ENCODE measurements at places on chromosomes 11 and 22. TPM values are rescaled to one million over a fixed set of nuclear protein-coding genes. Genes with fewer than 3 reads are reported as not detected.
A peak's percentile ranks its signal among the peaks of the same experiment; 100 is the strongest.

DNA sequence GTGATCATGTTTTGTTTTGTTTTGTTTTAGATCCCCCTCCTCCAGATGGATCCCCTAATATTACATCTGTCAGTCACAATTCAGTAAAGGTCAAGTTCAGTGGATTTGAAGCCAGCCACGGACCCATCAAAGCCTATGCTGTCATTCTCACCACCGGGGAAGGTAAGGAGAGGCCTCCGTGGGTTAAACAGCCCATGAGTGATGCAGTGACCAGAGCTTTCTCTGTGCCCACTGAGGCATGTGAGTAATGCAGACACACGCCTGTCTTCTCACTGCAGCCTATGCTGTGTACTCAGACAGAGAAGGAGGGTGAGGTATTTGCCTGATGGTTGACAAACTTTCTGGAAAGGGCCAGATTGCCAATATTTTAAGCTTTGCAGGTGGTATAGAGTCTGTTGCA is 73.7 kb upstream of the OR4B1 start:
- DNase-seq, result no peak

- DNase-seq, result peak; percentile 26
Measured at GRCh38 chr22:30305519-30305905, 16.2 kb upstream of the CASTOR1 start.

The TENM4 gene
- not detected for total RNA-seq

DNA sequence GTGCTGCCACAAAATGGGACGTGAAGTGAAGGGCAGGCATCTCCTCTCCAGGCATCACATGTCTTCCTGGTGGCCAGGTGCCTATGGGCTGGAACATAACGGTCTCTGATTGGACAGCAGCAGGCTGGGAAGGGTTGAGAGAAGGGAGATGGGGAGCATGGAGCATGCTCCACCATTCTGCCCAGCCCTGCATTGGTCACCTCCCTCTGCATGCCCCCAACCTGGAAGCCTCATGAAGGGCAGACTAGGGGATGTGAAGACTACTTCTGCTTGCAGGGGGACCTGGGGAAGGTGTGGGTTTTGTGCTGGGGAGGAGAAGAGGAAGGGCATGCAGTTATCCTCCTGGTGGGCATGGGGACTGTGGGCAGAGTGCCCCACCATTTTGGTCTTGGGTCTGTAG is 782.2 kb downstream of the TBC1D22A start:
- DNase-seq, result no peak
